ENCODE measurements at places on chromosomes 3 and 15.

DNA sequence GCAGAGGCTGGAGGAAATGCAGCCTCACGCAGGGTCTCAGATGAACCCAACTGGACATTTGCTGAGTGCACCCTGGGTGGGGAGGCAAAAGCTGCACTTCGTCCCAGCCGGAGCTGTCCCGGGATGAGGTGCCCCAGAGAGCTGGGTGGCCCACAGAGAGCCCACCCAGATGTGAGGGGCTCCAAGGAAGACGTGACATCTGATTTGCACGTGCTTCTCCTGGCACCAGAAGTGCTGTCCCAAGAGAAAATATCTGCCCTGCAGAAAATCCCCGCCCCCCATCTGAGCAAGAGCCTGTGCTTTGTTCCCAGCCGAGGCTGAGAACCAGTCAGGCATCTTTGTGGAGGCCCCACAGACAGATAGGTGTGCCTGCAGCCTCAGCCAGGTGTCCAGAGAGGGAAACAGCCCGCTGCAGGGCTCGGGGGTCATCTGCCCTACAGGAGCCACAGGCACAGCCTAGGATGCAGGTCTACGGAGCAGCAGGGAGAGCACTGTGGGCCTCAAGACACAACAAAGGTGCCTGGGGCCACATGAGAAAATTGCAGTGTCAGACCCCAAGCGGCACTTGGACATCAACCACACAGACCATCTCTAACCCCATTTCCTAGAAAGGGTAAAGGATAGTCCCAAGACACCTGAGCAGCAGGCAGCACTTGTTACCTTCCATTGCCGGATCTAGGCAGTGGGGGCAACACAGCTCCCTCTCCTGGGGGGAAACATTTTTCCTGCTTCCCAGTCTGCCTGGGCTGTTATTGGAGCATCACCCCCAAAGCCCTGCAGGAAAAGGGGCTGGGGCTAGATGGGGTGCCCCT, 5.8 kb downstream of the TMIE start:
- no peak for DNase-seq

GRCh38 chr3:153976891-153977554, 144.2 kb upstream of the ARHGEF26 start:
- no peak for DNase-seq

GRCh38 chr15:39695793-39696192, 86.8 kb downstream of the FSIP1 start:
- no peak for DNase-seq

GRCh38 chr3:47019201-47019600, 39.7 kb downstream of the NBEAL2 start:
- DNase-seq = peak; percentile 38

GRCh38 chr3:43525386-43525785, 96.4 kb downstream of the ANO10 start:
- DNase-seq = no peak

DNA sequence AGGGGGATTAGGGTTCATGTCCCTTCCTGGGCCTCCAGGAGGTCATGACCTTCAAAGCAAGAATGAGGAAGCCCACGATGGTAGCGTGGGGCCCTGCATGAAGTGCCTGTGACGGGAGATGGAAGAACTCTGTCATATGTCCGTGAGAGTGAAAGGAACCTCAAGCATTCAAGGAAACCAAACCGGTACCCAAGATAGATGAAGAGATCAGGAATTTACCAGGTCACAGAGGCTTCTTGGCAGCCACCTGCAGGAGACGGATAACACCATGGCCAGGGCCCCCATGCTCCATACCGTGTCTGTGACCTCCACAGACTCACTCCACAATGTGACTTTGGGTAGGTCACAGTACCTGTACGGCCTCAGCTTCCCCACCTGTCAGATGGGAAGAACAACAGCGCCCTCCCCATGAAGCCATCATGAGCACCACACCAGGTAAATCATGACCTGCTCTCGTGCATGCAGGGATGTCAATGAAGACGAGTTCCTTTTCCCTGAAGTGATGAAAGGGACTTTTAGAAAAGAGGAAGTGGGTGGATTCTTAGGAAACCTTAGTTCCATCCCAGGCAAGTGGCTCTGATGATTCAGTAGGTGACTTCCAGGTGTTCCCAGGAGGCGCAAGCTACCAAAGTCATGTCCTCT, 23.3 kb upstream of the CYP11A1 start:
- DNase-seq = no peak

GRCh38 chr15:34608517-34608916, 25.1 kb upstream of the GOLGA8B start:
- no peak for DNase-seq

GRCh38 chr3:190193210-190193609, 72.5 kb upstream of the P3H2 start:
- DNase-seq = no peak

GRCh38 chr3:20215636-20216035, 29.6 kb upstream of the SGO1 start:
- no peak for DNase-seq

GRCh38 chr3:122533931-122534334, 19.2 kb upstream of the KPNA1 start:
- peak; percentile 53 for DNase-seq

DNA sequence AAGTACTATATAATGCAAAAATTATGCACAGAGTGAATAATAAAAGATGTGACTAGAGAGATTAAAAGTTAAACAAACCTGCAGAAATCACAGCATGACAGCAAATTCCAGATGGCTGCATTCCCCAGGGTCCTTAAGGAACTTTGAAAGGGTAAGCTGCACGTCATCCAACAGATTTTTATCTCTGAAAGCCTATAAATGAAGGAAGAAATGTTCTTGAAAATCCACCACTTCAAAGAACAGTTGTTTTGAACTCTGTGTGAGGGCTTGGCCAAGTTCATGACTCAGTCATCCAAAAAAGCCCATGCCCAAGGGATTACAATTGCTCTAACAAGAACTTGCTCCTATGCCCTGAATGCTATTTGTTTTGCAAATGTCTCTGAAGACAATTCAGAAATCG, 603.6 kb downstream of the PLOD2 start:
- DNase-seq = no peak

DNA sequence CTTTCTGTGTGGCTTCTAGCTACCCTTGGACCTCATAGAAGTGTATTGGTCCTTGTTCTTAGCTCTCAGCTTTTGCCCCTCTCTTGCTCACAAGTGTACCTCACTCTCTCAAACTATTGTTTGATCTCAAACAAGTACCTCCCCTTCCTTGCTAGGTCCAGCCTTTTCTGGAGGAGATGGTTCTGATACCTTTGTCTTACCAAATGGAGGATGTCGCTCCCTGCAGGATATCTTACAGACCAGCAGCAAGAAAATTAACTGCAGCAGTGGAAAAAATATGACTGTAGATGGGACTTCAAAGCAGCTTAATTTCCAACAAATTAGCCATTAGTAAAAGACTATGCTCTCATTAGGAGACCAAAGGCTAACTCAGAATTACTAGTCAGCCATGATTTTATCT, 388.1 kb upstream of the ROBO2 start:
- DNase-seq = no peak

GRCh38 chr3:111690242-111690641, 95.1 kb upstream of the ZBED2 start:
- DNase-seq = no peak

- no peak for DNase-seq
Measured at GRCh38 chr3:140762746-140763145, 84.9 kb downstream of the TRIM42 start.

DNA sequence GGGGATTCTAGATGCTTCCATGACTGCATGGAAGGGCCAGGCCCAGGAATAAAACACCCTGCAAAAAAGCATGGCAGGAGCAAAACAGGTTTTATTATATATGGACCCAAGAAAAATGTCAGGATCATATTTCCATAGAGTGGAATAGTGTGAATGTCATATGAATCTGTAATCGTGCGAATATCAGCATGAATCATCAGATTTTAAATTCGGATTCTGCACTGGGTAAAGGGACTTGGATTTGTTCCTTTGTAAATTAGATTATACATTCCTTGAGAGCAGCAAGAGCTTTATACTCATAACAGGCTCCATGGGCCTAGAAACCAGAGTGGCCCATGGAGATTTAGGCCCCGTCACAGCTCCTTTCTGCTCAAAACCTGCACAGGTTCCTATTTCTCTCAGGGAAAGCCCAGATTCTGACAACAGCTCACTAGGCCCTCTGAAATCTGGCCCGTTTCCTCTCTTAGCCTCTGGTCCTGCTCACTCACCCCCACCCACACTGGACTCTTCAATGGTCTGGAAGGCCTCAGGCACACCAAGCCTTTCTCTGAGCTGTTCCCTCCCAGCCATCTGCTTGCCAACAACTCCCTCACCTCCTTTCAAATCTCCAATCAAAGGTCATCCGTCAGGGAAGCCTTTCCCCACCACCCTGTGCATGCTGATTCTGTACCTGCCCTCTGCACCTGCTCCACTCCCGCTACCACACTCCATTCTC, 76.0 kb downstream of the FEM1B start:
- no peak for DNase-seq

GRCh38 chr15:79540551-79540950, 108.4 kb downstream of the MINAR1 start:
- no peak for DNase-seq

- no peak for DNase-seq
Measured at GRCh38 chr15:96553451-96553850, 223.0 kb downstream of the NR2F2 start.

- DNase-seq = no peak
Measured at GRCh38 chr3:105516972-105517371, 150.3 kb downstream of the ALCAM start.

- no peak for DNase-seq
Measured at GRCh38 chr3:184168363-184169120, 6.1 kb upstream of the AP2M1 start.
